NCI-H146 (cell line): ENCODE measurements at places on chromosomes 12 and 14.

GRCh38 chr12:52946797-52947547, 1.9 kb upstream of the KRT18 start:
- DNase-seq: no peak

DNA sequence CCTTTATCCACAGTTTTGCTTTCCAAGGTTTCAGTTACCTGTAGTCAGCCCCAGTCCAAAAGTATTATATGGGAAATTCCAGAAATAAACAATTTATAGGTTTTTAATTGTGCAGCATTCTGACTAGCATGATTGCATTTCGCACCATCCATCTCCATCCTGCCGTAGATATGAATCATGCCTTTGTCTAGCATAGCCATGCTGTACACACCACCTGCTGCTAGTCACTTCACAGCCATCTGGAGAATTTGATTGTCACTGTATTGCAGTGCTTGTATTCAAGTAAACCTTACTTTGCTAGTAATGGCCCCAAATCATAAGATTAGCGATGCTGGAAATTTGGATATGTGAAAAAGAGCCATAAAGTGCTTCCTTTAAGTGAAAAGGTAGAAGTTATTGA, 36.0 kb downstream of the MUCL1 start:
- no peak for DNase-seq

DNA sequence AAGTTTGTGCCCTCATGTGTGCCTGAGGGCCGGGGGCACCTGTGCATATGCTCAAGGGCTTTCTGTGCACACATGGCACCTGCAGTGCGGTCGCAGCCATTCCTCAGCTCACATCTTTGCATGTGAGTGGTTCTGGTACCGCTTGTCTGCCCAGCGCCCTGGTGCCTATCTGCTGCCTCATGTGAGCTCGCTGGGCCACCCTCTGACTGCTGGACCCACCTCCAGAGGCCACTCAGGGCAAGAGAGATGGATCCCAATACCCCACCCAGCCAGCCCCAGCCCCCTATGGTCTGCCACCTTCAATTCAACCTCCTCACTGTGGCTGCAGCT, 5.4 kb upstream of the AMN start:
- no peak for DNase-seq

GRCh38 chr12:62977883-62978282, 42.9 kb upstream of the PPM1H start:
- no peak for DNase-seq

DNA sequence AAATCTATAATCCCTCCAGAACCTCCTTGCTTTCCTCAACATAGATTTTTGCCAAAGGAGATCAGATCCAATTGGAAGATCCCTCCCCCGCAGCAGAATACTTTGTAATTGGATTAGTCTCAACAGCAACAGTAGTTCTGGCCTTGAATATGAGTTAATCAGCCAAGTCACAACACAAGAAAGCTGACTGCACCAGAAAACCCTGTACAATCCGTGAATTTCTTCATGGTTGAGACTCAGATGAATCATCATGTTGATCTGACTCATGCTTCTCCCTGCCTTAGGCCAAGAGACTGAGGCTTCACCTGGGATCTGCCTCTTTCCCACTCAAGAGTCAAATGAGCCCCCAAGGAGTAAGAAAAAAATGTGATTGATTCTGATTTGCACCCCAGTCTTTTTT, 3.0 kb upstream of the METTL17 start:
- DNase-seq: no peak

DNA sequence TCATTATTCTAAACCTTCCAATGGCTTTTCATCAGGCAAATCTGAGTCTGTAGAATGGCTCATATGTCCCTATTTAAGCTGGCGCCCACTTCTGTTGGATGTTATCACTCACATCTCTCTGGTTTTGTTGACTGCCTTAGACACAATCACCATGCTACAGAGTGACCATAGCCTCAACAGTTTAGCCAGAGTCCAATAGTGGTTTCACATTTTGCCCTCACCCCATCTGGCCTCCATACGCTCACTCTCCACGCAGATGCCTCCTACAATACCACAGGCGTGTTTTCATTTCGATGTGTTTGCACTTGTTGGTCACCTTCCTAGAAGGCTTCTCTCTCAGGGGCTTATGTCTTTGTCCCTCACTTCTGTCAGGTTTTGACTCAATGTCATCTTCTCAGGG, 3.4 kb downstream of the KLRB1 start:
- DNase-seq: no peak

GRCh38 chr12:28223025-28223554, 32.8 kb downstream of the CCDC91 start:
- DNase-seq: no peak
